T-helper 22 cell (primary cell): ENCODE measurements at places on chromosomes 16 and 17.

DNA sequence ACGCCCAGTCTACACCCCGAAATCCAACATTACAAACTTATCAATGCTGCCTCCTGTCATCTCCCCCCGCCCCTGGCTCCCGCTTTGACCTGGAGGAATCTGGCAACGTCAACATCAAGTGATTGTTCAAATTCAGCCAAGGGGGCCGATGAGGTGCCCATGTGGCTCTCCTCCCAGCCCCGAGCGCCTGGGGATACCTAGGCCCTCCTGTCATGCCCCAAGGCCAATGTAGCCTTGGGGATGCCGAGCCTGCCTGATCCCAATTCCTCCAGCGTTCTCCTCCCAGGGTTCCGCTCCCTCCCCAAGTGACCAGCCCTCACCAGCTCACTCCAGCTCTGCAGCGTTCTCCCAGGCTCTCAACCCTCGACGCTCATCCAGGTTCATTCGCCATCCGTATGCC lies 59.4 kb downstream of the NXN start:
- DNase-seq, result no peak

DNA sequence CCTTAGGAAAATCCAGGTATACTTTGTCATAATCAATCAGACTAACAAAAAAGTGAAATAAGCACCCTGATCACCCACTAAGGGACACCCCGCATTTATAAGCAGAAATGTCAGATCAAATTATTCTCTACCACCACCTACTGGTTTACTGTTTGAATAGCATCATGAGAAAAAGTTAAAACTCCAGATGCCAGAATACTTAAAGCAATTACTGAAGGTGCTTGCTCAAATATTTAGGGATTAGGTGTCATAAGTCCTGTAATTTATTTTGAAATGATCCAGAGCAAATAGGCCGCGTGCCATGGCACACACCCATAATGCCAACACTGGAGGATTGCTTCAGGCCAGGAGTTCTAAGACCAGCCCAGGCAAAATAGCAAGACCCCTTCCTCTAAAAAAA lies 2.3 kb downstream of the TOP2A start:
- no peak for DNase-seq

- DNase-seq, result no peak
These were observed 835 bp downstream of the FBXL16 start for GRCh38 chr16:704552-705380.

DNA sequence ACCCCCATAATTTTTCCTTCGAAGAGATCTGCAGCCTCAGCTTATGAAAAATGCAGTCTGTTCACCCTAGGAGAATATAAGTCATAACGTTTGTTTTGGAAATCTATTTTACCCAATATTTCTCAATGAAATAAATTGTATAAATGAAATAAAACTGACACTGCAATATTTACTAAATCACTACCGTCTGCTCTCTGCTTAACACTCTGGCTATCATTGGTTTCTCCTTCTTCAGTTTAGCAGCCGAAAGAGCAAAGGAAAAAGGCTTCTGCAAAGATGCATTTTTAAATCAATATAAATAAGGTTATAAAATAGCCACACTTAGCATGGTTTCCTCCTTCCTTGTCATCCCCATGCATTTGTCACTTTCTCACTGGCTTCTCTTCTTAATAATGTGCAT lies 148.2 kb downstream of the SNX11 start:
- no peak for DNase-seq

DNA sequence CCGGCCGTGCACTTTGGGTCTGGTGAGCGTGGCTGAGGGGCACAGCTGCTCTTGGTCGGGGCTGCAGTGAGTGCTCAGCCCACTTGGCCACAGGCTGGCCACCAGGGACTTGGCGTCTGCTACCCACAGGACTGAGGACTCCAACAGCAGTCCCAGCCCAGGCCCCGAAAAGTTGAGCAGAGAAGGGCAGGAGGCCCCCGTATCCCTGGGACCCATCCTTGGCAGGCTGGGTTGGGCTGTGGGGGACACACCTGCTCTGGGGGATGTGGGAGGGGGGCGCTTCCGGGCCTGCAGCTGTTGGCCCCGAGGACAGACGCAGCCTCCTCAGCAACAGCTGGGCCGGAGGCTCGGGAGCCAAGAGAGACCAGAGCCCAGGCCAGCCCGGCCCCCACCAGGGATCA lies 19.4 kb upstream of the SSTR5 start:
- no peak for DNase-seq
